NCI-H2171 (cell line): ENCODE measurements at places on chromosomes 5 and 9.

- DNase-seq, result no peak
Measured at GRCh38 chr5:89313804-89314588, 431.0 kb upstream of the MEF2C start.

GRCh38 chr9:114763220-114763619, 42.6 kb downstream of the TNFSF15 start:
- DNase-seq, result no peak

DNA sequence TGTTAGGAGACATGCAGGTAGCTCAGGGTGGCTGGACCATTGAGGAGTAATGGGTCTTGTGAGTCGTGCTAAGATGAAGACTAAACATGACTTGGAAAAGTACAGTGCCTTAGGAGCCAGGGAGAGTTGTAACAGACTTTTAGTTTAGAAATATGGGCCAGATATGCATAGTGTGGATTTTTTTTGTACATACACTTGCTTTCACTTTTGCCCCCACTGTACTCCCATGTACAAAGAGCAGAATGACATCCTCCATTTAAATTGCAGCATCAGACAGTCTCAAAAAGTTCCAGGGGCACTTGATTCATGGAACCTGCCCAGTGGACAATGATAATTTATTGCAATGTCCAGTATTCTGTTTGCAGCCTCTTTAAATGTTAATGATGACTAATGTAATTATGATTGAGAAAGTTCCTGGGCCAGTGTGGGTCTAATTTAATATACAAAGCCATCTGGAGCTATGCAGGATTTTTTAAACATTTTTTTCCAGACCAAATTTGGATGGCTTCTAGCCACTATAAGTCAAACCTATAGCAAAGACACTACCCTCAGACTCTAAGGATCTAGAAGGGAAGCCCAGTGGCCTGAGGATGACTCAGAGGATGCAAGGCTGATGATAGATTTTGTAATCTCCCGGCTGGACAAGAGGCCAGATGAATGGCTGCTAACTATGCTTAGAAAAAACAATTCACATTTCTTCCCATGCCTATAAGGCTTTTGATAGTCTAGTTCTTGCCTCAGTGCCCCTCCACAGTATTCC, 80.1 kb downstream of the TRPC7 start:
- no peak for DNase-seq

- DNase-seq, result no peak
Measured at GRCh38 chr5:34008802-34009201, 952 bp upstream of the AMACR start.

- no peak for DNase-seq
Measured at GRCh38 chr5:28896949-28897348, 1858.6 kb upstream of the CDH9 start.

DNA sequence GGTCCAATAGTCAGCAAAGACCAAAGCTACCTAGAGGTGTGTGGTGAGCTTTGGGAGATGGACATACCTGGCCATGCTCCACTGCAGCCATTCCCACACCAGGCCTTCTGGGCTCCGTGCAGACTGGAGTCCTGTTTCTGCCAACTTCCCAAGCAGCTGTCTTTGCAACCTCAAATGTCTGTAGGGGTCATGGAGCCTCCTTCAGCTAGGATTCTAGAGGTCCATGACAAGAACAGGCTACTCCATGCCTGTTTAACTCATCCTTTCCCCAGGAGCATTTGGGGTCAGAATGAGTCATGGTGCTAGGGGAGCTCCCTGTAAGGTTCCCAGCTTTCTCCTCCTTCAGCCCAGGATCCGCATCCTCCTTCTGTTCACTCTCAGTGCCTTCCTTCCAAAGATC, 17.1 kb downstream of the VPS13A start:
- no peak for DNase-seq

- no peak for DNase-seq
Measured at GRCh38 chr5:111129938-111130337, 37.8 kb downstream of the WDR36 start.

- DNase-seq, result no peak
Measured at GRCh38 chr9:27109621-27110020, 596 bp downstream of the TEK start.

DNA sequence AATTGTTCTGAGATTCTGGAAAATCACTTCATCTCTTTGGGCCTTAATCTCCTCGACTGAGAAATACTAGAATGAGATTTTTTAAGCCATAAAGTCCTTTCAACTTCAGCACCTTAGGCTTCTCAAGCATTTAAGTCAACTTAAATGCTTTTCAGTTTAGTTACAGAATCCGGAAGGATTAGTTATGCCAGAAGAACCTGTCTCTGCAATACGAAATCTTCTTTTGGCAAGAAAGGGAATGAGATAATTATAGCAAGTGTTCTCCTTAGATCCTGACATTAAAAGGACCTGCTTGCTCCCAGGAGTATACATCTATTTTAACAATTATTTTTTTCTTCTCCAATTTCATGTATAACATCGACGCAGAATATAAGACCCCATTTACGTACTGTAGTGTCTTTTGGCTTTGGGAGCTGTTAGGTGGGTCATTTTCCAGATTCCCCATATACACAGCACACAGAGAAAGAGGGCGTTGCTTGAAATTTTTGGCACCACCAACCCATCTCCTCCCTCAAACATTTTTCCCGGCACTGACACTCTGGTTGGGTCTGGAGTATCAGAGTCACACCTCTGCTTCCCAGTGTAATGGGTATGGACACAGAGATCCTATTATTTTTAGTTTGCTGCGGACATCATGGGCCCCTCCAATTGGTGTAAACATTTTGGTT, 43.6 kb upstream of the CLINT1 start:
- DNase-seq, result no peak

GRCh38 chr9:88684845-88685244, 149.9 kb downstream of the NXNL2 start:
- no peak for DNase-seq

- no peak for DNase-seq
Measured at GRCh38 chr9:129606161-129607026, 14.5 kb downstream of the C9orf50 start.

- no peak for DNase-seq
Measured at GRCh38 chr9:6409811-6410210, 3.2 kb upstream of the UHRF2 start.

- no peak for DNase-seq
Measured at GRCh38 chr5:60943624-60944023, 1.2 kb downstream of the ERCC8 start.

GRCh38 chr5:27594141-27594540, 555.8 kb upstream of the CDH9 start:
- no peak for DNase-seq

GRCh38 chr5:176491101-176491502, 42.9 kb downstream of the FAF2 start:
- no peak for DNase-seq

GRCh38 chr5:55234121-55234700, 803 bp upstream of the CCNO start:
- DNase-seq, result peak; percentile 21

GRCh38 chr5:180829726-180830125, 27.1 kb upstream of the MGAT1 start:
- DNase-seq, result no peak

DNA sequence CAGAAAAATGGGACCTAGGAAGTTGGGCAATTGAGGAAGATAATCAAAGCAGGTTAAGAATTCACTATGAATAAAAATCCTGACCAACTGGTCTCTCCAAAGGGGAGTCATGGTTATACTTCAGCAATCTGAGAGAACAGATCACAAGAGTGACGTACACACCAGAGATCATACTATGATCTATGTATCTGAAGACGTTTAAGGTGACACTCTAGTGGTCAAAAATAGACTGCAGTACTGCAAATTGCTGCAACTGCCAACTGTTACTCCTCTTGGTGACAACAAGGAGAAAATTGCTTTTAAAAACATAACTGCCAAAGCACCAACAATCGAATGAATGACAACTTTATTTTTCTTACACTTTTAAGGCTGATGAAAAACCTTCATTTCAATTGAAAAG, 4.9 kb downstream of the AK6 start:
- DNase-seq, result no peak

- DNase-seq, result no peak
Measured at GRCh38 chr5:148687427-148687826, 33.1 kb upstream of the HTR4 start.

DNA sequence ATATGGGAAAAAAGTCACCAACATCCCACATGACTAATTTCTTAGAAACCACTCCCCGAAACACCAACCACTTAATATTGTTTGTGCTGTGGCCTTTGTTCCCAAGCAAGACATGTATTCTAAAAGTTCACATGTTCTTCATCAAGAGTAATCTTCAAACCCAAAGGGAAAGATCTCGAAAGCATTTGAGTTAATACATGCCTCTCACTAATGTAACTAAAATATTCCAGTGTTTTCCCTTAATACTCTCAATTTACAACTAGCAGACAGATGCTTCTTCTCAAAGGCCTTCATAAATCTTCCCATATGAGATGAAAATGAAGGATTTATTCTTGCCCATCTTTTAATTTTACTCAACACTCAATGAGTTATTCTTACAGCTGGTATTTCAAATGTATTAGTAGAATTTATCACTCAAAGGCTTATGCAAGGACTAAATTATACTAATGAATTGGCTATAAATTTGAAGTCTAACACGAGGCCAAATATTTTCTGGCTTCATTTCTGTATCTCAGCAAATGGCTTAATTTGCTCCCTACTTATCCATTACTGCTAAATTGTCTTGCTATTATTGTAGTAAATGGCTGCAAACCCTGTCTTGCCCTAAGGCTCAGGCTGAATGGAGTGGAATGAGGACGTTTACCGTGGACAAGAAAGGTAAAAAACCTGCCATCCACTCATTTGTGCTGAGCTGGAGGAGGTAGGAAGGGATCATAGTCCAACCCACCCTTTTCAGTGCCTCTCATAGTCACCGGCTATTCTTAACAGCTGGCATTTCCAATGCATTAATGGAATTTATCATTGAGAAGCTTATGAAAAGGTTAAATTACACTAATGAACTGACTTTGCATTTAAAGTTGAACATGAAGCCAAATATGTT, 474.4 kb downstream of the RASEF start:
- no peak for DNase-seq

DNA sequence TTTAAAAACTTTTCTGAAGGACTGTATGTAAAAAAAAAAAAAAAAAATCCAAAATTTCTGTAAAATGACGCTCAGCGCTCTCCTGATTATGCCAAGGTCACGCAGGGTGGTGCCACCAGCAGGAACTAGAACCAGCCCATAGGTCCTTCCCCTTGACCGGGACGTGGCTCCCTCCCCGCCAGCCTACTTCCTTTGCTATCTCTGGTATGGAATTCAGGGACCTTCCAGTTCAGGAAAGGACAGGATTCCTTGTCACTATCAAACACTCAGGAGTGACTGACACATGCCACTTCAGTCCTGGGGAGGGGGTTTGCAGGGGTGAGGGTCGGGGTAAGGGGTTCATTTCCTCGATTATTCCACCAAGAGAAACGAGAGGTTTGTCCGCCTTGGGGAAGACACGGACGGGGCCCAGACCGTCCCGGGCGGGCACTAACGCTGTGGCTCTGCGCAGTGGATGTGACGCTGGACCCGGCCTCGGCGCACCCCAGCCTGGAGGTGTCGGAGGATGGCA, 18.8 kb downstream of the BTNL9 start:
- no peak for DNase-seq

GRCh38 chr5:1809416-1810035, 8.3 kb downstream of the NDUFS6 start:
- DNase-seq, result no peak
